Thoracic aorta endothelial cell (primary cell): ENCODE measurements at places on chromosomes 3 and 15. TPM values are rescaled to one million over a fixed set of nuclear protein-coding genes. Genes with fewer than 3 reads are reported as not detected.

The MEX3B gene
- 7.3 and 10.9 TPM in 2 replicates for total RNA-seq

The CFAP92 gene
- total RNA-seq, result 0.07 TPM in 1 of 2 replicates, not detected in the other

The SLC22A13 gene
- total RNA-seq, result 0.22 and 0.27 TPM in 2 replicates

The PPP1R14D gene
- not detected in 2 replicates for total RNA-seq

The DNAH12 gene
- under 0.01 and 0.14 TPM in 2 replicates for total RNA-seq

The LRTM1 gene
- not detected in 2 replicates for total RNA-seq

The SLC24A5 gene
- total RNA-seq, result 0.07 TPM in 1 of 2 replicates, not detected in the other
